ENCODE measurements at places on chromosomes 11 and 22. TPM values are rescaled to one million over a fixed set of nuclear protein-coding genes. Genes with fewer than 3 reads are reported as not detected.

- H3K27me3 ChIP-seq = no peaks in the 10 kb centered on the region
- H3K27ac ChIP-seq = no peak overlapping the region
- no peak for DNase-seq
- no peaks in the 10 kb centered on the region for H3K36me3 ChIP-seq
- H3K4me3 ChIP-seq = peak overlapping the region; percentile 54
- H3K4me1 ChIP-seq = peaks cover 99% of the 10 kb centered on the region
Observed at GRCh38 chr11:128717516-128717915, 23.6 kb downstream of the FLI1 start.

Gene STX3
- 5.5 TPM for total RNA-seq

Gene OR51B4
- not detected for total RNA-seq

DNA sequence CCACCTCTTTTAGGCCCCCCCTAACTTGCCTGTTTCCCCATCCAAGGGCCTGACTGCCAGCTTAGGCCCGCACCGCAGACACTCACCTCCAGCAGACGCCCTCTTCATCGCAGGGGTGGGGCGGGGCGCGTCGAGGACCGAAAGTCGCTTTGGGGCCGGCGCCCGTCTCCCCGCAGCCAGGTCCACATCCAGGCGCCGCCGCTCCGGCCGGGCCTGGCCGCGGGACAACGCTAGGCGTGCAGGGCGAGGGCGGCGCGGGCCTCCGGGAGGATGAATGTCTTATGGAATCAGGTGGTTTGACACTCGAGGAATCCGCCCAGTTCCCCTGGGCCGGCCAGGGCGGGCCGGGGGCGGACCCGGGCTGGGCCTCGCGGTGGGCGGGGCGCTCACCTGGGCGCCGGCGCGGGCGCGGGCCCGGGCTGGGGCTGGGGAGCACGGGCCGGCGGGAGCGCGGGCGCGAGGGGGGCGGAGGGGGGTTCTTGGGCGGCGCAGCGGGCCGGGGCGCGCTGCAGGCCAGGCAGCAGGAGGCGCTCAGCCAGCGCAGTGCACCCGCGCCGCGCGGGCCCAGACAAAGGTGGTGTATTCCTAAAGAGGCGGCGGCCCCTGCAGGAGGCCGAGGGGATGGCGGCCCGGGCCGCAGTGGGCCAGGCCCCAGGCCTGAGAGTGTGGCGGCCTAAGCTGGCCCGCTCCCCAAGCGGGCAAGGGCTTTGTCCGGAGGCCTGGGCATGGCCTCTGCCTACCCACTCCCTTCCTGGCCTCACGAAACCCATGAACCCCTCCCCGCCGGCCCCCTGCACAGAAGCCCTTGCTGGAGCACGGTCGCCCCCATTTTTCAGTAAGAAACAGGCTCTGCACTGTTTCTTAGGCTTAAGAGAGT, 177.6 kb downstream of the IGLL1 start:
- peak overlapping the region; percentile 61 for H3K27ac ChIP-seq
- H3K36me3 ChIP-seq = no peaks in the 10 kb centered on the region
- H3K4me3 ChIP-seq = no peak overlapping the region
- DNase-seq = no peak

Gene CALCA
- total RNA-seq = not detected
